Umbilical cord (tissue), 2 donors: ENCODE measurements at places on chromosomes 7 and 10. TPM values are rescaled to one million over a fixed set of nuclear protein-coding genes. Genes with fewer than 3 reads are reported as not detected.
A peak's percentile ranks its signal among the peaks of the same experiment; 100 is the strongest.

The OR13A1 gene
- total RNA-seq, result 0.72 TPM

The GATA3 gene
- 1.9 TPM for total RNA-seq

GRCh38 chr10:128049226-128050120 lies 76.8 kb downstream of the MKI67 start:
- no peak for DNase-seq

DNA sequence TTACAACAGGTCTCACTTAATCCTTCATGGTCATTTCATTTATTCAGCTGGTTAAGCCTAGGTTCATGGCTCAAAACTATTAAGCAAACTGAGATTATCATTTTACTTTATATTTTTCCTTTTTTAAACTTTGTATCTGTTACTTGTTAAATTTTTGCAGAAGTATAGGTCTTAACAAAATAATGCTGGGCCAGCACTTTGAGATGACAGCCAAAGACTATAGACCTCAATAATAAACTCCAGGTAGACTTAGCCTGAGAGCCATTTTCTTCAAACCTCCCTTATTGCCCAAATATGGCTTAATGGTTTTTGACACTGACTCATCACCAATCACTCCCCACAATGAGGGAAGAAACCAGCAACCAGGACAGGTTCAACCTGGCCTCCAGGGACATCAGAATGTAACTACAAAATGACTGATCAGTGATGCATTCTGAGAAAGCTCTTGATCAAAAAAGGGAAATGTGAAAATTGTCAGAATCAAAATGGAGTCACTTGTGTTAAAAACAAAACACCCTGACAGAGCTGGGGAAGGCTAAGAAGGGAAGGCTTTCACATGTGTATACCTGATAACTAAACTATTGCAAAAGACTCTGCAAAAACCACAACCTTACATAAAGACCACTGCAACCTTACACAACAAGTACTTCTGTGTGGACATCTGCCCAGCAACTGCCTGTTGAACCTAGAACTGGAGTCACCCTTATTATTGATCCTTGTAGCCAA lies 2.1 kb upstream of the CCDC126 start:
- DNase-seq, result no peak

DNA sequence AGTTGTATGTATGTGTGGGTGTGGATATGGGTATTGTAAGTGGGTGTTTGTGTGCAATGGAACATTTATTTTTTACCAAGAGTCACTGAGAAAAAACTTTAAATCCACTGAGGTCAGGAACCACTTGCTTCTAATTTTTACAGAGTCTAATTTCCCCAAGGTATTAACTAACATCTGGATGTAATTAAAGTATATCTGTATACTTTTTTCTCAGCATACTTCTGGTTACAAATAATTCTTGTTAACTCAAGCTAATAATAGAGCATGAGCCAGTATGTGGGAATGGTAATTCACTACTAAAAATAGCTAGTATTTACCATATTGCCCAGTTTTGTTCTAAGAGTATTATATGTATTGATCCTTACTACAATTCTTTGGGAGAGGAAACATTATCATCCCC lies 24.6 kb upstream of the STEAP4 start:
- DNase-seq, result no peak

- peak; percentile 29 for DNase-seq
Measured at GRCh38 chr10:112213836-112214235, 30.3 kb upstream of the GPAM start.

GRCh38 chr10:90133606-90134005 lies 432.2 kb downstream of the KIF20B start:
- DNase-seq, result no peak

GRCh38 chr7:151570366-151570915 lies 50.7 kb upstream of the RHEB start:
- no peak for DNase-seq

DNA sequence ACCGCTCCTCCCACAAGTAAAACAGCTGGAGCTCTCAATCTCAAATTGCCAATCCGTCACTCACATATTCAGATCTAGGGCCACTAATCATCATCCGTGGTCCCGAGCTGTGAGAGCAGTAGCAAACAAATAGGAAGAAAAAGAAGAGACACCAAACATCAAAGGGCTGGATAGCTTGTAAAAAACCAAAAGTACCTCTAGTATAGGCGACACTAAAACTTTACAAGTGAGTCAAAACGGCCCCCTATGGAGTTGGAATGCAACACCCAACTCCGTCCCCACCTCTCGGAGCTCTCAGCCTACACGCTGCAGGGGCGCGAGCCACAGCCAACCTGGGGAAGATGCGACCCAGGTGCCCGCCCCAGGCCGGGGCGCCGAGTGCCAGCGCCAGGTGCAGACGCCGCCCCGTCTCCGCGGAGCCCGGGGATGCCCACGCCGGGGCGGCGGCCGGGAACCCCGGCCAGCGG lies 581 bp downstream of the FAM3C start:
- DNase-seq, result peak; percentile 20

- no peak for DNase-seq
Measured at GRCh38 chr10:96921655-96922054, 89.6 kb downstream of the LCOR start.
